ENCODE measurements at places on chromosomes 13 and 19.

DNA sequence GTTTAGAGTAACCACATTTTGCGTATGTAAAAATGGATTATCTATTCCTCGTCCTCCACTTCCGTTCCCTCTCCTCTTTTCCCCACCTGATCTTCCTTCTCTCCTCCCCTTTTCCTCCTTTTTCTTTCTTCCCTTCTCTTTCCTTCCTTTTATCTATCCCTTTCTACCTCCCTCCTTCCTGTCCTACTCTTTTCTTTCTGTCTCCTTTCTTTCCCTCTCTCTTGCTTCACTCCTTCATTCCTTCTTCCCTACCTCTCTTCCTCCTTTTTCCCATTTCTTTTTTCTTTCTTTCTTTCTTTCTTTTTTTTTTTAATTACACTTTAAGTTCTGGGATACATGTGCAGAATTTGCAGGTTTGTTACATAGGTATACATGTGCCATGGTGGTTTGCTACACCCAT is 688.4 kb upstream of the GPC6 start:
- no peak for DNase-seq

- DNase-seq: no peak
Observed at GRCh38 chr13:32474999-32475792, 47.3 kb upstream of the N4BP2L1 start.

- no peak for DNase-seq
Observed at GRCh38 chr13:108643646-108644353, 14.4 kb downstream of the MYO16 start.

DNA sequence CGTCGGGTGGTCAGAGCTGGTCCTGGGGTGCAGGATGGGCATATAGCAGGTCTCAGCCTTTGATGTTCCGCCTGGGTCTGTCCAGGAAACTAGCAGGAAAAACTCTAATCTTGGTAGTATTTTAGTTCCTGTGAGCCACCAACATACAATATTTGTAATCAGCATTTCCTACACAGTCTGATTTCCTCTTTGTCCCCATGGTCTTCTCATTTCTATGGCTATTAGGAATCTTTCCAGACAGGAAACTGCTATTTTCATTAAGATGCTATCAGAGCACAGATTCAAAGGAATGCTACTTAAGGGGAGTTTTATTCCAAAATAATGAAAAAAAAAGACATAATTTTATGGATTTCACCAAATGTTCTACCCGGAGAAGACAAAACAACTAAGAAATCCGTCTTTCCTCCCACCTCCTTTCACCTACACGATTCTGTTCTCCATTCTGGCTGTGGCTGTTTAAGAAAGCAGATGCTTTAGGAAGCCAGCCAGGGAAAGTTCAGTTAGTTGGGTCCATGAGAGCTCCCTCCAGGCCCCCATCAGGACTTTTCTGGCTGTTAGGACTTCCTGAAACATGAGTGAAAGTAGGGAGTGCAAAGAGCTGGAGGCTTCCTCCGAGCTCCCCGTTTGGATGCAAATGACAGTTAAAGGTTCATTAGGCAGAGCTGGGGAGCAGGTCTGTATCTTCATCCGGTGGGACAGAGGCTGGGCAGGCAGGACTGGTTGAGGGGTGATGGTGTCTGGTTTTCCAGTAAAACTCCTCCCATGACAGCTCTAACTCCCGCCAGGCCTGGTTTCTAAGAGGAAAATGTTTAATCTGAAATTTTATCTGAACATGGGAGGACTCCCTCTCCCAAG is 36.3 kb downstream of the SHISA2 start:
- DNase-seq: no peak

DNA sequence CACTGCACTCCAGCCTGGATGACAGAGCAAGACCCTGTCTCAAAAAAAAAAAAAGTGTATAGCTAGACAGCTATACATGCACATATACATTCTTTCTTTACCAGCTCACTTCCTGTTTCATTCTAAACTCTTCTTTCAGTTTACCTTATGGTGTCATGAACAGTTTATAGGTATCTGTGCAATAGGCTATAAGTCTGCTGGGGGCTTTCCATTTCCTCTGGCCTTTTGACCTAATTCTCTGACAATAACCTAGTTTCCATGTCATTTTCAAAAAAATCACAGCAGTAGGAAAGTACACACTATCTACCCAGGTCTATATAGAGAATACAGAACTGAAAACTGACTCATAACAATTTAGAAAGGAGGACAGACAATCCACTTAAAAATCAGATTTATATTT is 24.4 kb upstream of the URAD start:
- no peak for DNase-seq

GRCh38 chr19:35081201-35081600 is 34.4 kb upstream of the FXYD3 start:
- DNase-seq: no peak

DNA sequence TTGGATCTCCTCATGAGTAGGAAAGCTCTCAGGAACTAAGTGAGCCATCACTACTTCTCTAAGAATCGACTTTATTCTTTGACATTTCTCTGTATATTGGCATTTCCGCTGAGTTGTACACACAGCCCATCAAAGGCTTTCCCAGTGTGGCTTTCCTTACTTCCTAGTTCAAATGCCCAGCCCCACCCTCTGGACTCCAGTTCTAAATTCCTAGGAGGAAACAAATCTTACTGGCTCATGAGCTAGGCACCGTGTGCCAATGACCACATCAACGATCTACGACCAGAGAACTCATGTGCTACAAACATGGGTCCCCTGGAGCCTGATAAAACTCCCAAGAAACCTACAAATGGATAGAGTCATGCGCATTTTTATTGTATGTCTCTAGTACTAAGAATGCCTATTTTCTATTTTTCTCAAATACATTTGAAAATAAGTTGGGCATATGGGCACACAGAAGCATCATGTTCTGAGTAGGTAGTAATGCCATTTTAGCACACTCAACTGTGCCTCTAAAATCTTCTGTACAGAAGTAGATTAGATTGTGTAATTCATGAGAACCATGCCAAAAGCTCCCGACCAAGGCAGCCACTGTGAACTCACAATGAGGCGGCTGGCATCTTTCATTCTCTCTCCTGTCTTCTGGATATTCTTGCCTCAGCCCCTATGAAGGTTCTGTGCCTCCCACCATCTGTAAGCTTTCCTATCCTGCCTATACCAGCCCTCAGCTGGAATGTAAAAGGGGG is 10.5 kb upstream of the RAP2A start:
- no peak for DNase-seq

- DNase-seq: no peak
Observed at GRCh38 chr19:8242211-8242821, 33.1 kb downstream of the CERS4 start.

GRCh38 chr13:42688821-42689220 is 92.6 kb upstream of the FAM216B start:
- DNase-seq: no peak

DNA sequence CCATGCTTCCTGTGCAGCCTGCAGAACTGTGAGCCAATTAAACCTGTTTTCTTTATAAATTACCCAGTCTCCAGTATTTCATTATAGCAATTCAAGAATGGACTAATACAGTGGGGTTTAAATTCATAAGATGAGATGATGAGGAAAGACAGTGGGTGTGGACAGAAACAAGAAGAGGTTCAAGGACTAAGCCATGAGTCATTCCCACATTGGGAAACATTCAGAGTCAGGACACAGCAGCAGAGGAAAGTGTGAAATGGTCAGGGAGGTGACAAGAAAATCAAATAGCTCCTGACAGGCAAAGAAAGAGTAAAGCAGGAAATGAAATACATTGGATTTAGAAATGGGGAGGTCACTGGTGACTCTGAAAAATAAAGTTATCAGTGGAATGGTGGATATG is 9.1 kb downstream of the ZNF841 start:
- no peak for DNase-seq

DNA sequence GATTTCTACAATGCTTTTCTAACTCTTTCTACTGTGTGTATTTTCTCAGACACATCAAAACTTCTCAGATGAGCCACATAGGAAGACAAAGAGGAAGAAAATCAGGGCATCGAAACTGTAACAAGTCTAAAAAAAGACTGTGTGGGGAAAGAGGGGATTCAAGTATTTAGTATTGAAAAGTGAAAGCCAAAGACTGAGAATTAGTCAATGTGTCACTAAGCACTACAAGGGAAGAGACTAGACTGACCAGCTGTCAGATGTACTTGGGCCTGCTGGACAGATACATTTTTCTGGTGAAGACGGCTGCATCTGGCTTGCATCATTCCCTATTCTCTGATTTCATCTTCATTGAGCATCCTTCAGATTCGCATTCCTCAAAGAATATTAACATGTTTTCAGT is 25.4 kb downstream of the COMMD6 start:
- no peak for DNase-seq

DNA sequence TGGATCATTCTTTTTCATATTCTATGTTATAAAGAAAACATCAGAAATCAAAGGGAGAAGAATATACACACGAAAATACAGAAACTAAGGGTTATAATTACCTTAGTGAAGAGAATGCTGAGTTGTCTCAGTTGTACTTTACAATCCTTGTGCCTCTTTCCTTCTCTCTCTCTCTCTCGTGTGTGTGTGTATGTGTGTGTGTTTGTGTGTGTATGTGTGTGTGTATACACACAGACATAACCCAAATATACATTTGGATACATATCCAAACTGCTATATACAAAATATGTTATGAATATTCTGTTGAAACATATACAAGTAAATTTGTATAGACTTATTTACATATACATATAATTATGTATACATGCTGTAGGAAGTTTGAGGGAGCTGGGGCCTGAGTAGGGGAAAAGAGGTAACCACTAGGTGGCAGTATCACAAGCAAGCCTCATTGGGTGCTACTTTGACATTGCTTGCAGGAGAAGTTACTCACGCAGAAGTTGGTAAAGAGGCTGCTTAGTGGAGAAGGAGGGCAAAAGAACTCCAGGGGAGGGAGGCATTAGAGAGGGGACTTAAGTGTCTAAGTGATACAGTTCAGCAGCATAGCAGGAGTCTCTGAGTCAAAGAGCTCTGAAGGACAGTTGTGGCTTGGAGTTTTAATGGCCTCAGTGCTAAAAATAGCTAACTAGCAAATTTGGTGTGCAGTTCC is 465.1 kb upstream of the PCDH20 start:
- DNase-seq: no peak

DNA sequence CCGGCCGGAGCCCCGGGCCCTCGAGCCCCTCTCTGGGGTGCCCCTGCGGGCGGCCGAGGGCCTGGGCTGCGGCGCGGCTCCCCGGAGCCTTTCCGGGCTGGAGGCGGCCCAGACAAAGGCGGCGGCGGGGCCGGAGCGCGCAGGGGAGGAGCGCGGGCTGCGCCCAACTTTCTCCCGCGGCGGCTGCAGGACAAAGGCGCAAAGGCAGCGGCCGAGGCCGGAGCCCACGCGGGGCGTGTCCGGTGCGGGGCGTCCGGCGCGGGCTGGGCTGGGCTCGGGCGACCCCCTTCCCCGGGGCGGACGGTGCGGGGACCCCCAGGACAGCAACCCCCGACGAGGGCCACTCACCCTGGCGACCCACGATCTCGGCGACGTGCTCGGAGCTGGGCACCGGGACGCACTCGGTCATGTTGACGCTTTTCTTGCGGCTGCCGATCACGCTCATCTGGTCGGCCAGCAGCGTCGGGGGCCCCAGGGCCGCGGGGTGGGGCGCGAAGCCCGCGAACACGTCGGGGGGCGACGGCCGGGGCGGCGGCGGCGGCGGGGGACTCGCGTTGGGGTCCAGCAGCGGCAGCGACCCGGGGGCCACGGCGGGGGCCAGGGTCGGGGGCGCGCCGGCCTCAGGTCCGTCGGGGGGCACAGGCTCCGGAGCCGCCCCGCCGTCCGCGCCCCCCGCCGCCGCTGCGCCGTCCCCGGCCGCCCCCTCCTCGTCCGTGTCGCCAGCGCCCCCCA is 843 bp downstream of the MEX3D start:
- no peak for DNase-seq

DNA sequence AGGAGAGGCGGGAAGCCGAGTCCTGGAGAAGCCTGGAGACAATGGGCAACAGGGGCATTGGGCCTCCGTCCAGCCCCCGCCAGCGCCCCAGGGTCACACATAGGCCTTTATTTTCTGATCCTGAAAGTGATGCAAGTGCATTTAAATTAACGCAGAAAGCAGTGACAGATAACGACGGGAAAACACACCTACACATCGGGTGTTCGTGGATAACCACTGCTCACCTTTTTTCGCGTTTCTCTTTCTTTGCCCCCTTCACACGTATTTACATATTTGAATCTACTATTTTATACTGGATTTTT is 30.4 kb upstream of the GRTP1 start:
- peak; percentile 33 for DNase-seq

GRCh38 chr13:37475966-37476365 is 122.6 kb downstream of the POSTN start:
- DNase-seq: no peak

- DNase-seq: no peak
Observed at GRCh38 chr19:18696023-18696422, 12.5 kb downstream of the CRTC1 start.
